NCI-H146 (cell line): ENCODE measurements at places on chromosomes 12 and 14.

DNA sequence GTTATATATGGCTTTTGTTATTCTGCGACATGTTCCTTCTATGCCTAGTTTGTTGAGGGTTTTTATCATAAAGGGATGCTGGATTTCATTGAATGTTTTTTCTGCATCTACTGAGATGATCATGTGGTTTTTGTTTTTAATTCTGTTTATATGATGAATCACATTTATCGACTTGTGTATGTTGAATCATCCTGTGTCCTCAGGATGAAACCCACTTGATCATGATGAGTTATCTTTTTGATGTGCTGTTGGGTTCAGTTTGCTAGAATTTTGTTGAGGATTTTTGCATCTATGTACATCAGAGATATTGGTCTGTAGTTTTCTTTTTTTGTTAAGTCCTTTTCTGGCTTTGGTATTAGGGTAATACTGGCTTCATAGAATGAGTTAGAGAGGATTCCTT lies 291.2 kb downstream of the AKAP6 start:
- no peak for DNase-seq

GRCh38 chr14:105139831-105140239 lies 28.7 kb downstream of the JAG2 start:
- no peak for DNase-seq

DNA sequence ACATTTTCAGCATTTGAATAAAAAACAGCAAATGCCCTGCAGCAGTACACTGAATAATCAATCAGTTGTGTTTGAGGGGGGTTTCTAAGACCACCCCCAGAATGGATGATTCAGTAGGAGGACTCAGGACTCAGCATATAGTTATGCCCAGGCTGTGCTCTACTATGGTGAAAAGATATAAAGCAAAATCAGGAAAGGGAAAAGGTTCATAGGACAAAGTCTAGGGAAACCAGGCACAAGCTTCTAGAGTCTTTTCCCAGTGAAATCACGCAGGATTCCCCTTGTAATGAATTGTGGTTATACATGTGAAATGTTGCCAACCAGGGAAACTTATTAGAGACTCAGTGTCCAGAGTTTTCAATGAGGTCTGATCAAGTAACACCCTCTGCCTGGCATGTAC lies 25.0 kb upstream of the SLC17A8 start:
- no peak for DNase-seq

DNA sequence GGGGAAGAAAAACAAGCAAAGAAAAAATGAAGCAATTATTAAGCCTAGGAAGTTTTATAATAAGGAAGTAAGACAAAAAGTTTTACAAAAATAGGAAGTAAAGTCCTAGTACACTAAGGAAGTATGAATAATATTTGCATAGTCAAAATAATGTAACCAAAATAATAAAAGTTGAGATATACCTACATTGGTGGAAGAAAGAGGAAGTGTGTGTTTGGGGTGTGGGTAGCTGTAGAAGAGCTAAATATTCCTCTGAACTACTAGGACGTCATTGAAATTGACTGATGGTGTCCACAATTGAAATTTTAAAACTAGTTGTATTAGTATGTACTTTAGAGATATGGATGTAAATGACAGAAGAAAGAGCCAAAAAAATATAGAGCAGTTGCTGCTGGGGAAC lies 228.4 kb upstream of the OTX2 start:
- no peak for DNase-seq

DNA sequence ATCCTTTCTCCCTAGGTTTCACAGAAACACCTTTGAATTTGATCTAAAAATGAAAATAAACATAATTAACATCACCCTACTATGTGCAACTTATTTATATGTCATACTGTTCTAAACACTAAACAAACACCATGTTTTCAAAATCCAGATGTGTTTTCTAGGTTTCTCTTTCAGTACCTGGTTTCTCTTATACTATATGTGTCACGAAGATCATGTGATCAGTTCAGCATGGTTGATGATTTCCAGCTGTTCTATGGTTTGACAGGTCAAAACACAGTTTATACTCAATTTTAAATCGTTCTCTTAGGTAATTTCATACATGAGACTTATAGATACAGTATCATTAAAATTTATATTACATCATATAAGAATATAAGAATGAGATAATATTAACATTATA lies 373.1 kb downstream of the SOX5 start:
- no peak for DNase-seq

DNA sequence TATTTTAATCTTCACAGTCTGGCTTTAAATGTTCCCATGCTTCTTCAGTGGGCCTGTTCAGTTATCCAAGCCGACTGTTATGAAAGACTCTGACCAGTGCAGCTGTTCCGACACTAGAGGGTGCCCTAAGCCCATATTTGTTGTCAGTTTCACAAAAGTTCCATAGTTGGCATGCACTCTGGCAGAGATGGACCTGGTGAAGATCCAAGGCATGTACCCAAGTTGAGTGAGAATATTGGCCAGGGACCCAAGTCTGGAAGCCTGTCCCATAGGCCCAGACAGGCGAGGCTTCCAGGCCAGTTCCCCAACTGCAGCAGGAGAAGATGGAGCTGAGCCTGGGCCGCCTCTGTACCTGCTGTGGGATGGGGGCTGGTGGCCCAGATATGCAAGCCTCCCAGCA lies 27.4 kb upstream of the GUCY2C start:
- peak; percentile 18 for DNase-seq

DNA sequence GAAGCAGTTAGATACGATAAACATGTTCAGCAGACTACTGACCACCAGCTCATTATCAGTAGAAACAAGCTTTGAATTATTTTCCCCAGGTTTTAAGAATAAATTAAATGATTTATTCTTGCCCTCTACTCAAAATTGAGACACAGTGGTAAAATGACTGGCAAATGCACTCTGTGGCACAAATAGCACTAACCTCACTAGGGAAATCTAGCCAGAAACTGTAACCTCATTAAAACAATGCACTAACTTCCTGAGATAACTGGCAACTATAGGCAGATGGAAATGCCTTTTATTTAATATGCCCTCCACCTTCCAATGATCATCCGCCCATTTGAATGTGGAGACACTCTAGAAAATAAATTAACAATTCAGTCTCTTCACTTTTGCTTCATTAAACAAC lies 33.2 kb downstream of the CPNE8 start:
- no peak for DNase-seq
